ENCODE measurements at places on chromosomes 13 and 19.

- DNase-seq, result no peak
These were observed 1606.3 kb upstream of the MIR17HG start for GRCh38 chr13:89740994-89741685.

DNA sequence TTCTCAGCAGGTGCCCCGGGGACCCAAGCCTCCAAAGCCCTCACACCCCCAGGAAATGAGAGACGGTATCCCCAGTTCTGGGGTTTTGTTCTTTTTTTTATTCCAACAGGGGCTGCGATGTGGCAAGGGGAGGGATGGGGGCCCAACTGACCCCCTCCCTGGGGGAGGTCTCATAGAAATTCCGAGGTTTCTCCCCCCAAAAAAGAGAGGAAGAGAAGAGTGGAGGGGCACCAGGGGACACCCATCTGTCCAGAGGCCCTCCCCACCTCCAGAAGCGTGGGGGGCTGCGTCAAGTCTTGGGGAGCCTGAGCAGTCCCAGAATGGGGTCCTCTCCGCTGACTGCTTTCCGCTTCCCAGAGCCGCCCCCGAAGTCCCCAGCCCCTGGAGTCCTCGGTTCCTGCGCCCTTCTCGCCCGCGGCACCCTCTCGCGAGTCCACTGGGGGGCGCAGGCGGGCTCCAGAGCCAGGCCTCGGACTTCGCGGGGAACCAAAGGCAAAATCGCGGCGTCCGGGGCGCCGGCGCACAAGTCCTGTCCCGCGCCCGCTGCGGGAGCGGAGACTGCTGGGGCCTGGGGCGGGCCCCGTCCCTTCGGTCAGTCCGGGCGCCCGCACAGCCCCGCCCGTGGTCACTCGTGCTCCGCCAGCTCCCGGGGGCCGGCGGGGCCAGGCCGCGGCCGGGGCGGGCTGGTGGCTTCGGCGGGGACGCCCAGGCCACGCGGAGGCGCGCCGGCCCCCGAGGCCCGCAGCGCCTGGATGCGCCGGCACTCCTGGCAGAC lies 4.4 kb upstream of the ATP1A3 start:
- DNase-seq, result no peak

GRCh38 chr19:47047763-47048405 lies 540 bp downstream of the TMEM160 start:
- DNase-seq, result peak; percentile 27

GRCh38 chr13:84662491-84662890 lies 780.2 kb upstream of the SLITRK1 start:
- DNase-seq, result no peak

DNA sequence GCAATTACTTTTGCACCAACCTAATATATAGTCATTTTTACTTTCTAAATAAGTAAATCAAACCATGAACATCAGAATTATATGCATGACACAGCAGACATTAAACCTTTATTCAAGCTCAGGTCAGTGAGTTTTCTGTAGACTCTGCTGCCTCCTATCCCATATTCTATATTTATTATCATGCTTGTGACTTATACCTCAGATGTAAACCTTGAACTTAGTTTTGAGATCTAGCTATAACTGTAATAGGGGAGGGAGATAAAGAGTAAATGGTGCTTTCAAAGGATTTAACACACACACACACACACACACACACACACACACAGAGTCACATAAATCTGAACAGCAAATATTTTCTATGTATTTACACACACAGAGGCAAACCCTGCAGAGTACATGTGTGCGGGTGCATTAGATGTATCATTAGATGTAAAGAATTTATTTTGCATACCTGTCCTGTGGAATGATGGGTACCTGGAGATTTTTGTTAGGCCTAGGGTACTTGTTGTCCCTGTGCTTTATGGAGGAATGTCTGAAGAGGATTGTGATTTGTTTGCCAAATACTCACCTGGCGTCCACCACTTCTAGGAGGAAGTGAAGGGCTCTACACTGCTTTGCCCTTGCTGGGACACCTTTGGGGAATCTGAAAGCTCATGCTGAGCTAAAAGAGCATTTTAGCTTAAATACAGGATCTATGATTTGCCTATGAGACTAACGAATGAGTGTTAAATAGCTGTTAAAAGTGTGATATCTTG lies 521.9 kb downstream of the KLF5 start:
- no peak for DNase-seq

DNA sequence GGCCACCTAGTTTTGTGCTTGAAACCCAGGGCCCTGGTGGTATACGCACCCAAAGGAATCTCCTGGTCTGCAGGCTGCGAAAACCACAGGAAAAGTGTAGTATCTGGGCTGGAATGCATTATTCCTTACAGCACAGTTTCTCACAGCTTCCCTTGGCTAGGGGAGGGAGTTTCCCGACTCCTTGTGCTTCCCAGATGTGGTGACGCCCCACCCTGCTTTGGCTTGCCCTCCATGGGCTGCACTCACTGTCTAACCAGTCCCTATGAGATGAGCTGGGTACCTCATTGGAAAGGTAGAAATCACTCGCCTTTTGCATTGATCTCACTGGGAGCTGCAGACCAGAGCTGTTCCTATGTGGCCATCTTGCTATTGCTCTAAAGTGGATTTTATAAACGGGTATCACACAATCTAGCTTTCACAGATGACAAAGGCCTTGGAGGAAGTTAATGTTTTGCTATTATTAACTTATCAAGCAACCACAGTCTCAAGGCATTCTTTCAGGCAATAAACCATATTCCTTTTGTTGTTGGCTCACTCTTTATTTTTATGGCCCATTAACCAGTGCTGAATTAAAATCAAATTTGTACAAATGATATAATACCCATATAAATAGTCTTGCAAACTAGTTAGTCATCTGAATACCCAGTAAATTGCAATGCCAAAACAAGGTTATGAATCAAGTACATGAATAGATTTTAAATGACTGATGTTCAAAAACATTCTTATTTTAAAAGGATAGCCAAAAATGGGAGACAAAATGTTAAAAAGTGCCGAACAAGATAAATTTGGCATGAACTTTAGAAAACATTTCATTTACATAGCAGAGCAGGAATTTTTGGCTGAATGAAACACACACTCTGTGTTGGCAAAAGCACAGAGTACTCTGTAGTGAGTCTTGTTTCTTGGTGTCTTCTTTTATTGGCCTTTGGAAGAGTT lies 475.4 kb upstream of the ARGLU1 start:
- no peak for DNase-seq

All from stimulated activated CD8-positive, alpha-beta memory T cell treated with anti-CD3 and anti-CD28 coated beads, Interleukin-15, amount 100 ng/mL, for 4 hours (primary cell).